NCI-H1930 (cell line): ENCODE measurements at places on chromosomes 5 and 9.

GRCh38 chr9:96062031-96062430, 186.5 kb downstream of the ERCC6L2 start:
- no peak for DNase-seq

GRCh38 chr9:36924071-36924470, 110.0 kb downstream of the PAX5 start:
- no peak for DNase-seq

DNA sequence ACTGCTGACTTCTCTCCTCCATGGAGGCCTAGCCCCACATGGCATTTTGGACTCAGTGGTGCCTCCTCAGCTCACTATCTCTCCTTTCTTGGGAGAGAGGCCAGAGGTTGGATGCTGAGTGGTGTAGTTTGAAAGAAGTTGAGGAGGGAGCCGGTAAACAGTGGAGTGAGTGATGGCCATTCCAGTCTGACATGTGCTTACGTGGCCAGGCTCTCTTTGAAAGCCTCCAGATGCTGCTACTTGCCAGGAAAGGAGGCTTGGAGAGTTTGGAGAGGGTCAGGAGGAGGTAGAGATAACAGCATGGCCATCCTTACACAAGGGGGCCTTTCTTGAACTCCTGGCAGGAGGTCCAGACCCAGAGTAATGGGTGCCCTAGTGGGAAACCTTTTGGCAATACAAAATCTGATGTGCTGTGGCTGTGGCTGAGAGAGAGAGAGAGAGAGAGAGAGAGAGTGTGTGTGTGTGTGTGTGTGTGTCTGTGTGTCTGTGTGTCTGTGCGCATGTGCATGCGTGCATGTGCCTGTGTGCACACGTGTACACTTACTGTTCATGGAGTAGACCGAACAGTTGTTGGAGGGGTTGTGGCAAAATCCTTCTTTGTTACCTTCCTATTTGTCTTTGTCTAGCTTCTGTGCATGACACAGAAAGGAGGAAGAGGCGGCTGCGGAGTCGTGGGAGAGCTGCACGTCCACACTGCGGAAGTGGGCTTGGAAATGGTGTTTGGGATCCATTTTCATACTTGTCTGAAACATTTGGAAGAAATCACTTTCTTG, 37.8 kb downstream of the RALGPS1 start:
- no peak for DNase-seq

- no peak for DNase-seq
Observed at GRCh38 chr9:8558176-8558575, 758.6 kb upstream of the DMAC1 start.

DNA sequence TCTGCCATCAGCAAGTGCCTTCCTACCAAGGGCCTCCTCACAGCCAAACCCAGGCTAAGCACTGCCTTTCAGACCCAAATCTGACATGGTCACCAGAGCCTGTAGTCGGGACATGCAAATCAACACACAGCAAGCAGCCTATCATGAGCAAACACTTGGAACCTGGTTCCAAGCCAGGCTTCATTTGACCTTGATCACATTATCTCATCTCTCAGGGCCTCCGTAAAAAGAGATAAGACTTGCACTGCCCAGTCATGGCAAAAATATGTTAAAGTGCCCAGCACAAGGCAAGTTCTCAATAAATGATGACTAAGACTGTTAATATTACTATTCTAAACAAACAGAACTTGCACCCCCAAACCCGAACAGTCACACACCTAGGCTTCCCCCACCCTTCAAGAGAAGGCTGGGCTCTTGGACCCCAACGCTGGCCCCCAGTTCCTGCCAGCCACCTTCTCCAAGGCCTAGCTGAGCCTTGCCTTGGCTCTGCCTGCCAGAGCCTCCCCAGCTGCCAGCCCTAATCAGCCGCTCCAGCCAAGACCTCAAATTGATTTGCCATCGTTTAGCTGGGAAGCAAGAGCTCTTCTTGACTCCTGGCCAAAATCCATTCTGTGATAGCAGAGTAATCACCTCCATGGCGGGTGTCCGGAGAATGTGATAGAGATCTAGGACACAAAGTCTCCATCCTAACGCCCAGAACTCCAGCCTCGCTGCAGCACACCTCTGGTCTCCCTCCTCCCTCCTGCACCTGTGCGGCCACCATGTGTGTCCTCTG, 18.7 kb downstream of the CPLX2 start:
- DNase-seq: no peak

- DNase-seq: no peak
Observed at GRCh38 chr9:36399980-36400331, at the start of gene RNF38. RNF38 (minus strand) TSS chr9:36400269; CDS start chr9:36400108, 161 bp downstream.

DNA sequence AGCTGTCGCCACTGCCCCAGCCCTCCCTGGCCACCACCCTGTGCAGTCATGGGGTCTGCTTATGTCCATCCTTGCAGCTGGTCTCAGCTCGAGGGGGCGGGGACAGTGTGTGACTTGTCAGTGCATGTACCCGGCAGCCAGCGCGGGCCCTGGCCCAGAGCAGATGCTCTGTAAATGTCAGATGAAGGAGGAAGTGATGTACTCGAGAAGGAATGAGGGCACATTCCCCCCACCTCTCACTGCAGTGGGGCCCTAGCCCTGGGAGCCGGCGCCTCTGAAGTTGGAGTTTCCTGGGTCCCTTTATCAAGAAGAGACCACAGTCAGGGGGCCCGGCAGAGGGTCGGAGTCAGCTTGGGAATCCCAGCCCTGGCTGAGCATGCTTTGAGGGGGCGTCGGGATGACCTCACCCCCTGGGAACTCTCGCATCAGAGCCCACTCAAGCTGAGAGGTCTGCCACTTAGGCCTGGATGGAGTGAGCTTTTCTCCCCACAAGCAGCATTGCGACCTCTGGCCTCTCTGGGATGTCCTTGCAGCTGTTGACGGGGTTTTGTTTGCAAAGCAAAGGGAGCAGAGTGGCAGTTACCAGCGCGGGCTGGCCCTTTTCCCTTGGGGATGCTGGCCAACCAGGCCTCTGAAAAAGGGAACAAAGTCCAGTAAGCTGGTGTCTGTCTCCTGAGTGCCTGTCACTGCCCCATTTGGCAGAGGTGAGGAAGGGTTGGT, 19.0 kb downstream of the NEURL1B start:
- DNase-seq: no peak

- no peak for DNase-seq
Observed at GRCh38 chr9:20486552-20486951, 135.7 kb downstream of the MLLT3 start.

GRCh38 chr9:82593501-82593900, 469.4 kb downstream of the RASEF start:
- DNase-seq: no peak

- DNase-seq: no peak
Observed at GRCh38 chr9:15755660-15756059, 202.8 kb downstream of the CCDC171 start.

- DNase-seq: no peak
Observed at GRCh38 chr5:114702136-114702535, 340.3 kb downstream of the KCNN2 start.

- no peak for DNase-seq
Observed at GRCh38 chr9:6997330-6997729, 239.6 kb downstream of the KDM4C start.

DNA sequence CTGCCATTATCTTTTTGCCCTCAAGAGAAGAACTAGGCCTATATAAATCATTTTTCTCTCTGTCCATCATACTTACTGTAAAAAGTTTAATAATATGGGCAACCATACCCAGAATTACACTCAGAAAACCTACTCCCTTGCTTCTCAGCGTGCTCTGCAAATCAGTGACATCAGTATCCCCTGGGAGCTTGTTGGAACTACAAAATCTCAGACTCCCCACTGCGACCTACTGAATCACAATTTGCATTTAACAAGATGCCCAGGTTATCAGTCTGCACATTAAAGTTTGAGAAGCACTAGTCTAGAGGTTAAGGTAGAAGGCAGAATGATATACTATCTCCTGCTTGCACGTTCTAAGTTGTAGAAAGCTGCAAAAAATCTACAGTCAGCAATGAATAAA, 127.2 kb downstream of the MLLT3 start:
- DNase-seq: no peak

DNA sequence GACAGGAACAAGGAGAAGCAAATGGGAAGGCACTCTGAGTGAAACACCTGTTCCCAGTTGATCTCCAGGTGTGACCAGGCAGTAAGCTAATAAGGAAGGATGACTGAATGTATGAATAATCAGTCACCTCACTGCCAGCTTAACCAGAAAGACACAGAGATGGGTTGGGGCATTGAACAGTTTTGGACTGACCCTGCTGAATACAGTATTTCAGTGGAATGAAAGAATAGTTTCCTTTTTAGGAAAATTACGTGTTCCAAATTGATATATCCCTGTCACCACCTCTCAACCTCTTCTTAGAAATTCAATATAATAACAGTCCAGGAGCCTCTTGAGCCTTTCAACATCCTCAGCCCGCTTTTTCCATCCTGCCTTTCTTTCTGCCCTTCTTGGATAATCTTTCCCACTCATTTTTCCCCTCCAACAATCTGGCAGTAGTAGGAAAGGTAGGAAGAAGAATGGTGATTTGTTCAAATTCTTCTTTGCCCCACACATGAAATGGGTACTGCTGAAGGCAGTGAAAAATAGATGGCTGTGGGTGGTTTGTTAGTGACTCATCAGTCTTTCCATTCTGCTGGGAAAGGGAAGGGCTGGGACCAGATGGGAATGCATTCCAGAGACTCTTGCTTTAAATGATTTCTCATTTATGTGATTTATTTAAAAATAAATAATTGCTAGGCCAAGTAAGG, 117.9 kb downstream of the ZSWIM6 start:
- no peak for DNase-seq

- DNase-seq: no peak
Observed at GRCh38 chr5:129747572-129748407, at the start of gene MINAR2. MINAR2 (plus strand) TSS chr5:129748094; CDS start chr5:129748191, 97 bp downstream.

DNA sequence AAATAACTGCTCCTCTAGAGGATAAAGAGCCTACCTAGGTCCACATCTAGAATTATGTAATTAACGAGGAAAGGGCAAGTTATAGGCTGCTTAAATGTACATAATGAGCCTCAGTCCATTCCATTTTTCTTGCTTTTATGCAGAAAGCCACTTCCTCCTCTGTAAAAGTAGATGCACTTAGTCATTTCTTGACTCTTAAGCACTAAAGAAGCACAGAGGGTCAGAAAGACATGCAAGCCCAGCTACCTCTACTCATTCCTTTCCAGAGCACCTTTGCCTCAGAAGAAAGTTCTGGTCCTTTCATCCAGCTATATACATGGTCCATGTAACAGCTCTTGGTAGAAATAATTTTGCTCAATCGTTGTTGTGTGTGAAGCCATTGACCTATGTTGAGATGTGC, 308.0 kb upstream of the NREP start:
- DNase-seq: no peak

DNA sequence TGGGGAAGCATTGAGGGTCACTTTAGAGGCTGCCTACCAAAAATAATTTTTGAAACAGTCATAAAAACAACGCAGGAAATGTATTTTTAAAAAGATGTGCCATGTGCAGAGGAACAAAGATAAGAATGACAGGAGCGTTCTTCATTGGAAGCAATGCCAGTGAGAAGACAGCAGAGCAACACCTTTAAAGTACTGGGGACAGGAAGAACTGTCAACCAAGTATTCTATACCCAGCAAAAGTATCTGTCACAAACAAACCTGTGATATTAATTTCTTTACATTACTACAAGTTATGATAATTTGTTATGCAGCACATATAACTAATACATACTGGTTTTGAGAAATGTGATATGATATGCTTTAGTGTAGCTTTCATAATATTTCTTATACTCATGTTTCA, 675.6 kb downstream of the IRX1 start:
- no peak for DNase-seq

GRCh38 chr9:35044071-35044470, 28.4 kb downstream of the VCP start:
- no peak for DNase-seq

GRCh38 chr5:80686757-80687156, 32.0 kb upstream of the DHFR start:
- DNase-seq: no peak

- no peak for DNase-seq
Observed at GRCh38 chr5:3661755-3662296, 66.2 kb downstream of the IRX1 start.

DNA sequence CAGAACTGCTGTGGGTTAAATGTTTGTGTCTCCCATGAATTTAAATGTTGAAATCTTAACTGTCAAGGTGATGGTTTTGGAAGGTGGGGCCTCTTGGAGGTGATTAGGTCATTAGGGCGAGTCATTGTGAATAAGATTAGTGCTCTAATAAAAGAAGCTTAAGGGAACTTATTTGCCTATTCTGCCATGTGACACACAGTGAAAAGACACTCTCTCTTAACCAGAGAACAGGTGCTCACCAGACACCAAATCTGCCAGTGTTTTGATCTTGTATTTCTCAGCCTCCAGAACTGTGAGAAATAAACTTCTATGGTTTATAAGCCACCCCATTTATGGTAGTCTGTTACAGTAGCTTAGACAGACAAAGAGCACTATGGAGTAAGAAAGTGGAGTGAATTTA, 117.9 kb upstream of the SV2C start:
- no peak for DNase-seq

DNA sequence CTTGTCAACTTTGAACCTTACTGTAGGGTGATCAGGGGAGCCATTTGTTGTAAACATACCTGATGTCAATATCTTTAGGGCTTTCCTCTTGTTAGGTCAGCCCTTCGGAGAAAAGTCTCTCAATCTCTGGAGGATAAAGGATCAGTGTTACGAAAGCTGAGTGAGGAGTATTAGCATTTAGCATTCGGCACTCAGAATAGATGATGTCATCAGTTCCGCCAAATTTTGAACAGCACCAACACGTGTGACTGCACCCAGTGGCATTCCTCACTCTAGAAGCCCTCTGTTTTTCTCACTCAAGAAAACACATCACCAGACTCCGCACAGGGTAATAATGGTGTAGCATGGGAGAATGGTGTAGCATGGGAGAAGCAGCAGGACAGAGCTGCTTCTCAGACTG, 87.8 kb downstream of the RASEF start:
- no peak for DNase-seq

- DNase-seq: no peak
Observed at GRCh38 chr5:44835693-44836092, 26.9 kb downstream of the MRPS30 start.
